COR-L47 (cell line): ENCODE measurements at places on chromosomes 4 and X.

GRCh38 chr4:67236788-67237187 is 308.5 kb downstream of the CENPC start:
- DNase-seq, result no peak

- DNase-seq, result no peak
These were observed 102.5 kb downstream of the PTTG2 start for GRCh38 chr4:38062776-38063097.

- DNase-seq, result no peak
These were observed 992.6 kb downstream of the NLGN4X start for GRCh38 chrX:5236096-5236495.

DNA sequence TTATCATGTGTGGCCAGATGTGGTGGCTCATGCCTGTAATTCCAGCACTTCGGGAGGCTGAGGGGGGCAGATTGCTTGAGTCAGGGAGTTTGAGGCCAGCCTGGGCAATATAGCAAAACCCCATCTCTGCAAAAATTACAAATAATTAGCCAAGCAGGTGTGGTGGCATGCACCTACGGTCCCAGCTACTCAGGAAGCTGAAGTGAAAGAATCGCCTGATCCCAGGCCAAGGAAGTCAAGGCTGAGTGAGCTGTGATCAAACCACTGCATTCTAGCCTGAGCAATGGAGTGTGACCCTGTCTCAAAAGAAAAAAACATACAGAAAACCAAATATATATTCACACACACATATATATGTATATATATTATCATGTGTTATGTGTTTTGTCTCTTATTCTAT is 15.0 kb downstream of the APELA start:
- DNase-seq, result no peak

- no peak for DNase-seq
These were observed 8.0 kb downstream of the ARHGEF38 start for GRCh38 chr4:105560421-105560848.

GRCh38 chrX:43822014-43822413 is 60.2 kb downstream of the MAOB start:
- no peak for DNase-seq

GRCh38 chr4:76011700-76012387 is 4.5 kb upstream of the CXCL9 start:
- DNase-seq, result no peak

GRCh38 chrX:23515028-23515427 is 152.3 kb upstream of the PRDX4 start:
- peak; percentile 53 for DNase-seq

- DNase-seq, result no peak
These were observed 32.6 kb downstream of the LDB2 start for GRCh38 chr4:16865897-16866283.

DNA sequence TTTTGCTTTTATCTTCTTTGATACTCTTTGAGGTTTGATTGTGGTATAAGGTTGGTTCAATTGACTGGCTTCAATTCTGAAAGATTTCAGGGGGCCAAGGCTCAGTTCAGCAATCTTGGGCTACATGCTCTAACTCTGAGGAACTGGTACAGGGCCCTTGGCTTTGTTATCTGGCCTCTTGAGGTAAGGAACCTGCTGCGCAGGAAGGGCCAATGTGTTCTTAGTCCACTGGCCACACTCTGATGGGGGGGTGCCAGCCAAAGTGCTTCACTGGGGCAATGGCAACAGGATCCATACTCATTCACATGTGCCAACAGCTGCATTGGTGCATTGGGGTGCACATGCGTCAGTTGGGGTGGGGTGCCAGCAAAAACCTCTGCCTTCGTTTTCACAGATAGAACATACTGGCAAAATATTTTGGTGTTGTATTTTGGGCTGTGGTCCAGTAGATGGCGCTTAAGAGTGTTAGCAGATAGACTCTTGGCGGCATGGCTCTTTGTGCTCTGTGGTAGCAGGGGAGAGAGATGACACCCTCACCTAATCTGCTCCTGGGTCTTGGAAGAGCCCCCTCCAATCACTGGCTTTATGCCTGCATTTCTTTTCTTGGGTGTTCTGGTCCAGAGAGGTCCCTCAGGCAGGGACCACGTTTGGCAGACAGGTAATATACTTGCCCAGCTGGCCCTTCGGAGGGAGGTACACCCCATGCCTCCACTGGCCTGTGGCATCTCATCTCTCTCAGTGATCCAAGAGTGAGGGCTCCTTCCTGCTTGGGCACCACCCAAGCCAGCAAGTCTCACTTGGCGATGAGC is 42.9 kb downstream of the NDST3 start:
- DNase-seq, result no peak
